Renal cortex interstitium (tissue), 15 donors: ENCODE measurements at places on chromosomes 13 and 19. TPM values are rescaled to one million over a fixed set of nuclear protein-coding genes. Genes with fewer than 3 reads are reported as not detected.

GRCh38 chr13:97122381-97122996 lies 99.6 kb upstream of the MBNL2 start:
- no peak for DNase-seq

GRCh38 chr13:21911646-21912298 lies 240.9 kb downstream of the FGF9 start:
- no peak for DNase-seq

DNA sequence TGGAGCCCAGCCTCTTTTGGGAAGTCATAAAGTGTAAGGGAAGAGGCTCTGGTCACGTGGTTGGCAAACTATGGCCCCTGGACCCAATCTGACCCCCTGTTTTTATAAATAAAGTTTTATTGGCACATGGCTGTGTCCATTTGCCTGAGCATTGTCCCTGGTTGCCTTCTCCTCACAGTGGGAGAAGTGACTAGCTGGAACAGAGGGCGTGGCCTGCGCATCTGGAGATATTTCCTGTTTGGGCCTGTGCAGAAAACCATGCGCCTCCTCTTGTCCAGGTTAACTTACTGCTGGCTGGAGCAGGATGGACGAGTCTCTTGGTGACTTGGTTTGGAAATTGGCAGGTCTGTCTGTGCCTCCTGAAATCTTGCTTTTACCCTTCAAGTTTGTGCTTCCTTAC lies 48.3 kb downstream of the KDM4B start:
- no peak for DNase-seq

- DNase-seq: no peak
Observed at GRCh38 chr13:20566468-20566897, 474 bp upstream of the IFT88 start.

OVOL3 gene
- not detected for polyA plus RNA-seq
